ENCODE measurements at places on chromosomes 11 and 22.

DNA sequence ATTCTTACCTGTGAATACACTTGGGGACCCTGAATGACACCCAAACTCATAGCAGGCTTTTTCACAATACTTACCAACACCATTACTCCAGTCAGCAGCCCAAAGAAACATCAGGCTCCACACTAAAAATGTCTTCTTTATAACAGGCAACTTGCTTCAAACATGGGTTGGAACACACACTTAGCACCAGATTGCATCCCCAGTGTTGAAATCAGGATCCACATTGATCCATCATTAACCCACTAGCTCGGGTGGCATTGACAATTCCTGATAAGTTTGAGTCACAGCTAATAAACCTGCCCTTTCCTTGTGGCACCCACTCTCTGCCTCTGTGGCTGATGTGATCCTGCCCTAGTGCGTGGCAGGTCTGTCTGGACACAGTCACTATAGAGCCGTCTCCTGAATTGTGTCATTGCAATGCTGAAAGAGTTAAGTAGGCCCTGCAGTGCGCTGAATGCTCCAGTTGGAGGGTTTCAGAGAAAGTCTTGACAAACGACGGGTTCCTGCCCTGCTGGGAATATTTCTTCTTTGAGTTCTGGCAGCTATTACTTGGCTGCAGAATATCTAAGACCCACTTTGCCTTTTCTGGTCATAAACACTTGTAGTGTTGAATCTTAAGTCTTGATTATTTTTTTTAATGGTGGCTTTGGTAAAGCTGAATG, 19.6 kb upstream of the C11orf96 start:
- DNase-seq, result no peak

GRCh38 chr11:8331767-8332166, 68.1 kb upstream of the LMO1 start:
- no peak for DNase-seq

DNA sequence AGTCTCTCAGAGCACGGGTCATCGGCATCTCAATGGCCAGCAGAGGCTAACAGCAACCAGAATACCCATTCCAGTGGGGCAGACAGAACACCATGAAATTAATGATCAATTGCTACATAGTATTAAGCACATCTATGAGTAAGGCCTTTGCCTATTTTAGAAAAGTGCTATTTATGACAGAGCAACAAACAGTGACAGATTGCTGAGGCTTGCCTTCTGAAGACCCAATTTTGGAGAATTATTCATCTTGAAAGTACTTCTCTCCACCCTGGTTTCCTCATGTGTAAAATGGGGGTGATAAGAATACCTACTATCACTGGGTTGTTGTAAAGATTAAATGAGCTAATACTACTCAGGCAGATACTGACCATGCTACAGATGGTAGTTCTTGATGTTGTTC, 232.7 kb downstream of the TENM4 start:
- no peak for DNase-seq

DNA sequence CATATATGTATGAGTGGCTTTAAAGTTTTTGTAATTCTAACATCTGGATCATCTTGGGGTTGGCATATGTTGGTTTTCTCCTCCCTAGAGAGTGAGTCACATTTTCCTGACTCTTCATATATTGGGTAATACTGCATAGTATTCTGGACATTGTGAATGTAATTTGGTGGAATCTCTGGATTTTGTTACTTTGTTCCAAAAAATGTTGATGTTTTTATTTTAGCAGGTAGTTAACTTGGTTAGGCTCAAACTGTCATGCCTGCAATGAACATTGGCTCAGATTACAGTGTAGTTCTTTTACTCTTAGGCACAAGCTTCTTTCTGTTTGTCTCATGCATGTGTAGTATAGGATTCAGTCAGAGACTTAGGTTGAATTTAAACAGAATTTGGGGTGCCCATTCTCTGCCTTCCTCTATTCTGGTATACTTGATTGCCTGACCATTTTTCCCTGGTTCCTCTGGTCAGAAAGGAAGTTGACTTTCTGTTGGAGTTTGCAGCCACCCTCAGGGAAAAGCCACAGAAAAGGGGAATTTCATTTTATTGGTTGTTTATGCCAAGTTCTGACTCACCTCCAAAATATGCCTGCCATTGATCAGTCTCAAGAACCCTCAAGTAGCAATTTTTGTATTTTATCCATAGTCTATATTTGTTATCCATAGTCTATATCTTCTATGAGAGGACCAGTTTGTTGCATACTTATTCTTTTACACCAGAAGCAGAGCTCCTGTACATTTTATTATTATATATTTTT, 151.7 kb downstream of the UVRAG start:
- DNase-seq, result no peak

GRCh38 chr11:132058211-132058772, 687.9 kb downstream of the NTM start:
- no peak for DNase-seq

DNA sequence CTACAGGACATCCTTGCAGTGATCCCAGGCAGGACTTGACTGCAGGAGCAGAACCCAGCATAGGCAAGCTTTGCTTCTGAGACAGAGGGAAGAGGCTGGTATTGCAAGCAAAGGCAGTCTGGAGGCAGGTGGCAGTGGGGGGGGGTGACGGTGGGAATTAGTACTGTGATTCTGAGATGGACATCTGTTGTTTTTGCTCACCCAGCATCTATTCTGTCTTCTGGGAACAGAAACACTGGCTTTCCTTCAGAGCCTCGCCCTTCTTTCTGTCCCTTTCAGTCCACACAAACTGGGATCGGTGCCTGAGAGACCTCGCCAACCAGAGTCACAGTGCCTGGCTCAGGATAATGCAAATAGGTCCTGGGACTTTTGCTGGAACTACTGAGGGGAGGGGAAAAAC, 31.2 kb upstream of the RASL10A start:
- DNase-seq, result peak; percentile 84

GRCh38 chr11:133202816-133203215, 329.5 kb downstream of the OPCML start:
- DNase-seq, result no peak

GRCh38 chr11:6742260-6742659, 29.5 kb downstream of the OR2AG2 start:
- DNase-seq, result no peak

DNA sequence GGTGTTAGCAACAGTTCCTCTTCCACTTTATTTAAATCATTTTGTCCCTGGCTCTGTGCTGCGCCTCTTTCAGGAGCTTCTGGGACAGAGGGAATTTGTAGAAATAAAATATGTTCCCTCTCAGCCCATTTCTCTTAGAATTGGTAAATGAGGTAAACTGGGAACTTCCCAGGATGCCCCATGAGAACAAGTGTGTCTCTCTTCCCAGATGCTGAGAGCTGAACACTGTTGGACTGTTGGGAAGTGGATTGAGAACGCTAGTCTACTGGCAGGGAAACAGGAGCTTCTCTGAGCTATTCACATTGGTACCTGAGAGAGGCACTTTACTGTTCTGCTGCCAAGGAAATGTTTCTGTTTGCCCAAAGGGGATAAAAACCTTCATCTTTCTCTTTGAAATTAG, 4.0 kb downstream of the CRY2 start:
- no peak for DNase-seq

GRCh38 chr22:27253108-27253902, 548.3 kb downstream of the MN1 start:
- DNase-seq, result no peak

DNA sequence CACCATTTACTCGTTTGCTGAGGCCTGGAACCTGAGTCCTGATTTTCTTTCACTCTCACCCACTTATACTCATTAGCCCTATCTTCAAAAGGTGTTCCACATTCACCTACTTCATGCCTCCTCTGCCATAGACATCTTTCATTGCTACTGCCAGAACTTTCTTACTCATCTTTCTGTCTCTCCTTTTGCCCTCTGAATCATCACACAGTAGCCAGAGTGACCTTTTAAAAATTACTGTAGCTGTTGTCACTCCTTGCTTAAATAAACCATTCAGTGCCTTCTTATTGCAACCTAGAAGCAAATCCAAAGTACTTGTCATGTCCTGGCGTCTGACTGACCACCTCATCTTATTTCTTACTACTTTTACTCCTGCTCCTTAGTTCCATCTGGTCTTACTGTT, 38.2 kb downstream of the ATXN10 start:
- DNase-seq, result no peak

- DNase-seq, result no peak
Measured at GRCh38 chr11:40732132-40732531, 727.3 kb downstream of the LRRC4C start.

DNA sequence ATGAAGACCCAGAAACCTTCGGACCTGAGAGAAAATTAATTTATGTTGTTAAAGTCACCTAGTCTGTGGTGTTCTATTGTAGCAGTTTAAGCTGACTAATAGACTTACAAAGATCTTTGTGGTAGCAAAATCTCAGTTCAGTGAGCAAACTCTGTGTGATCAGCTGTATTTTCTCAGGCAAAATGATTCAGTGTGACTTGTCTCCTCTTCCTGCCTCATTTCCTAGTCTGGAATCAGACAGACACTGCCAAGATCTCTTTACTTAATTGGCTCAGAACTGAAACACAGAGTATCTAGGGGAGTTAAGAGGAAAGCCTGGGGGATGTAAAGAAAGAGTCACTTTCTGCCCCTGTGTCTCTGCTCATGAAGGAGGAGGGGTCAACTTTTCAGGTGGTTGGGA, 564.7 kb downstream of the KCNA4 start:
- no peak for DNase-seq

- no peak for DNase-seq
Measured at GRCh38 chr11:2564008-2564530, 119.3 kb downstream of the KCNQ1 start.

- no peak for DNase-seq
Measured at GRCh38 chr22:29693161-29693560, 26.6 kb upstream of the CABP7 start.

GRCh38 chr11:83545494-83546260, 259.5 kb upstream of the CCDC90B start:
- no peak for DNase-seq

DNA sequence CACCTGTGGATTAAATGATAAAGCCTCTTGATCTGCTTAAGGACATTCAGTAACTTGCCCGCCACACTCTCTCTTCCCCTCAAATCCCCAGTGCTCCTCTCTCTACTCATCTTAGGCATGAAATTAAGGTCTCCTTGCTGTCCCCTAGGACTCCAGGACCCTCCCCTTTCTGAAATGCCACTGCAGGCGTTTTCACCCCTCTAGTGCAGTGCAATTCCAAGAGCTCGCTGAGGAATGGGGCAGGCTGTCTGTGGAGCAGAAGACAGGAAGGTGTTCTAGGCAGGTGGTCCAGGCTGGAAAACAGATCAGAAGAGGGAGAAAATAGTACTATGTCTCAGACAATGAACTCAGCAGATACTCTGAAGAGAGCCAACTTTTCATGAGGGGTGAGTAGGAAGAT, 55.8 kb upstream of the ARHGAP42 start:
- no peak for DNase-seq

DNA sequence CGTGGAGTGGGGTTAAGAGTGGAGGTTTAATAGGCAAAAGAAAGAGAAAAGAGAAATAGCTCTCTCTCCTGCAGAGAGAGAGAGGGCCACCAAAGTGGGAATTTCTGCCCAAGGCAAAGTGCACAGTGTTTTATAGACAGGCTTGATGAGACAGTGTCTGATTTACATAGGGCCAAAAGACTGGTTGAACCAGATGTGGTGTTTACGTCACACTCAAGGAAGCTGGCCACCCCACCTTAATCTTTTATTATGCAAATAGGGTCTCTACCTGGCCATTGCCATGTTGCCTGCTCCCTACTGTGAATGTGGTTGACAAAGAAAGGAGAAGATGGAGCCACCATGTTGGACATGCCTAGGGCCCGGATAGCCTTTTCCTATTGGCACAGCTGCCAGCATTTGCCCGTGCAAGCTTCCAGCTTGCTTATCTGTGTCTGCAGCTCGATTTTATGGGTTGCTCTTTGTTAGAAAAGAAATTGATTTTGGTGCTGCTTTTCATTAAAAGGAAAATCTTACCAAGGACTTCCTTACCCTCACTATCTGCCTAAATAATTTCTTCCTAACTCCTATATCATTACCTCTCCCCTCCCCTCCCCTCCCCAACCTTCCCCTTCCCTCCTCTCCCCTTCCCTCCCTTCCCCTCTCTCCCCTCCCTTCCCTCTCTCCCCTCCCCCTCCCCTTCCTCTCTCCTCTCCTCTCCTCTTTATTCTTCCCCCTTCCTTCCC, 436.0 kb downstream of the NELL1 start:
- no peak for DNase-seq

- DNase-seq, result no peak
Measured at GRCh38 chr11:122210367-122210997, 94.5 kb upstream of the BLID start.

DNA sequence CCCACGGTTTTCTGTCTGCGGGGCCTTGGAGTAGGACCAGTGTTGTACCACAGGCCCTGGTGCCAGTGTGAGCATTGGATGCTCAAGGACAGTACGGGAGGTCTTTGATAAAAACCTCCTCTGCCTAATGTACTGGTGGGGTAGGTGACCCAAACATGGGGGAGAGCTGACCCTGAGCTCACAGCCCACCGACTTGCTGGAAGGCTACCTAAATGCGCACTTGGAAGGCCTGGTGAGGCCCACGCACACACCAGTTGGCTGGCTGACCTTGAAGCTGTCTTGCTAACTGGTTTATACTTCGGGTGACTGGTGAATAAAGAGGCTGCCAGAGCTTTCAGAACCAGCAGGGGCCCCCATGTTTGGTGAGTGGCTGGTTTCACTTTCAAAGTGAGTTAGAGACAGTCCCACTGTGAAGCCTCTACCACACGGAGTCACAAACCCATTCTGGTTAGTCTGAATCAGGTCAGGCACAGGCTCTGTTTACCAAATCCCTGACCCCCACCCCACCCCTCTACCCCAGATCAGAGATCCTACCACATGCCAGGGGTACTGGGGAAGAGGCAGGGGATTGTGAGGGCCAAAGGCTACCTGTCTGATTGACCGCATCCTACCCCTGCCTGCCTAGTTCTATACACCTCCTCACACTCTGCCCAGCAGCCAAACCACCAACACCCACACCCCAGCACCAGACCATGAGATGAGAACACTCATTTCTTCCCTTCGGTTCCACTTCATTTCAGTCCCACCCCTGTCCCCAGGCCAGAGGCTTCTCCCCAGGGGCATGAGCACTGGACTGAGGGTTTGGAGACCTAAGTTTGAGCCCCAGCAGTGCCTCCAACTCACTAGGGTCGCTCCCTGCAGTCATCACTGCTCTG, 12.7 kb upstream of the IL2RB start:
- DNase-seq, result no peak

GRCh38 chr11:118662401-118663271, 16.8 kb downstream of the TREH start:
- no peak for DNase-seq

- DNase-seq, result peak; percentile 21
Measured at GRCh38 chr11:59418156-59418555, 8.1 kb downstream of the OR5A2 start.

- DNase-seq, result no peak
Measured at GRCh38 chr11:12889243-12889642, 119.9 kb upstream of the RASSF10 start.

GRCh38 chr11:6563667-6564066, 39.7 kb downstream of the RRP8 start:
- peak; percentile 41 for DNase-seq
